ENCODE measurements at places on chromosomes 1 and 21.
A peak's percentile ranks its signal among the peaks of the same experiment; 100 is the strongest.

DNA sequence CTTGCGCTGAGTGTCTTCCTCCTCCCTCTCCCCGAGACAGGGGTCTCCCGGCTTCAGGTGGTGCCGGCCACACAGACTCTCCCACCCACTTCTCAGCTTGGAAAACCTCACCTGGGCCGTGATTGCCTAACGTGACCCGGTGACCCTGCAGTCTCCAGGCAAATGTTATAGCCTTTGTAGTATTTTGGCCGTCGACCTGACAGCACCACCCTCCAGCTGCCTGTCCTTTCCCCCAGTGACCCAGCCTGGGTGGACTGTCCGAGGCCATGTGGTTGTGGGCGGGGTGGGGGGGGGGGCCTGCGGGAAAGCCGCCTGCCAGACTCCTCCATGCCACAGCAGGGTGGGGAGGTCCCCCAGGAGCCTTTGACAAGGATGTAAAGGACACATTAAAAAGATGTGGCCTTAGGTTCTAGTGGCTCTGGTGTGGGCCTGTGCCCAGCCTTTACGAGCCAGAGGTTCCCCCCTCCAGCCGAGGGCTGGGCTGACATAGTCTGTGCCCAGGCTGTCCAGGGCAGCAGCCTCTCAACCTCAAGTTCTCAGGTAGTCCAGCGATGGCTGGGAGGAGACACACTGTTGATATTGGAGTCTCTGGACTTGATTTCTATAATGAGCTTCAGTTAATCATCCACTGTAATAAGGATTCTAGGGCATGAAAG, 8.1 kb downstream of the TOR3A start:
- DNase-seq = no peak

- peak; percentile 36 for DNase-seq
Observed at GRCh38 chr1:67838180-67838910, 5.1 kb upstream of the GNG12 start.

DNA sequence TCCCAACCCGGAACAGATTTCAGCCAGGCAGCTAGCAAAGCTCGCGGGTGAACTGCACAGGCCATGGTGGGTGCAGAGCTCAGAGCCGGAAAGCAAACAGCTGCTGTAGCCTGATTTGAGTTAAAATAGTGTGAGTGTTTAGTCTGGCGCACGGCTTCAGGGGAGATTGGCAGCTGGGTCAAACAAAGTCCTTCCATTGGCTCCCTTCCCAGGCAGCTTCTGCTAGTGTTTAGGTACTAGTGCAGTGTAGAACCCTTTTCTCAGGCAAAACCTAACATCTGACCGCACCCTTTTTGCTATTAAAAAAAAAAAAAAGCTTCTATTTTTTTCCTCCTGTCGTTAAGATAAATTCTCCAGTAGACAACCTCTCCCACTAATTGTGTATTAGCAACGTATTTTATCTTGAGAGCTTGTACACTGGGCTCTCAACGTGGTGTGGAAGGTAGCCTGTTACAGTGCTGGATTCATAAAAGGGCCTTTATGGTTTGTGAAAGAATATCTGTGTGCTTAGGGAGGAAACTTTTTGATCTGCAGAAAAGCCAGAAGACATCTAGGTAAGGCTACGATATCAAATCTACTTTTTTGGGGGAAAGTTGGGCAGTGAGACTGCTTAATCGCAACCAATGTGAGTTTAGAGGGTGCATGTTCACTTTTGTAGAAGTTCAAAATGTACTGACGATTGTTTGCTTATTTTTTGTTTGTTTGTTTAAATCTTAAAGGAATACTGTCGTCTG, 689.6 kb downstream of the USP25 start:
- DNase-seq = no peak

DNA sequence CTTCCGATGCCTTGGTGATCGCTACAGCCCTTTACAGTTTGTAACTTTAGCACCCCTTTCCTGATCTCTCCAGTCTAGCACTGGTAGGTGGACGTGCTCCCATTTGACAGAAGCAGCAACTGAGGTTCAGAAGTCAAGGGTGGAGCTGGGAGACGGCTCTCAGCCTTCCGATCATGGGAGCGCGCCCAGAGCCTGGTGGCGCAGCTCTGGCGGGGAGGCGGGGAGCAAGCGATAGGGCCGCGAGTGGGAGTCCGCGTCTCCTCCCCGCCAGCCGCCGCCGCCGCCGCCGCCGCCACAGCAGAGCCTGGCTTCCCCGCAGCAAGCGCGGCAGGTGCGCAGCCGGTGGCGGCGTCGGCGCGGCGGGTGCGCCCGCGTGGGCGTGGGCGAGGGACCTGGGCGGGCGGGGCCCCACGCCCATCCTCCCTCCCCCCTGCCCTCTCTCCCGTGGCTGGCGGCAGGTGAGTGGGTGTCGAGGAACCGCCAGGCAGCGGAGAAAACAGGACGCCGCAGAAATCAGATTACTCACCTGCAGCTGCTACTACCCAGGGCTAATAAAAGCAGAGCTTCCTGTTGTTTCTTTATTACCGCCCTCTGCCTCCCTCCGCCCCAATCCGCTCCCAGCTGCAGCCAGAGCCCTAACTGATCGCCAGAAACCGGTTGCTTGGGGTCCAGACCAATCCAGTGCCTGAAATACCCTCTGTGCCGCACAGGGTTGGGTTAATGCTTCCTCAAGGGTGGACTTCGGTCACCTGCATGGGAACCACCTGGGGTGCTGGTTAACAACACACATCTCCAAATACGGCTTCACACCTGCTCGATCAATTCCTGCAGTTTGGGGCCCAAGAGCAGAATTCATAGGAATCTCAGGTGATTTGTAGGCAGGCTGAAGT, 60.2 kb upstream of the ID3 start:
- peak; percentile 8 for DNase-seq

DNA sequence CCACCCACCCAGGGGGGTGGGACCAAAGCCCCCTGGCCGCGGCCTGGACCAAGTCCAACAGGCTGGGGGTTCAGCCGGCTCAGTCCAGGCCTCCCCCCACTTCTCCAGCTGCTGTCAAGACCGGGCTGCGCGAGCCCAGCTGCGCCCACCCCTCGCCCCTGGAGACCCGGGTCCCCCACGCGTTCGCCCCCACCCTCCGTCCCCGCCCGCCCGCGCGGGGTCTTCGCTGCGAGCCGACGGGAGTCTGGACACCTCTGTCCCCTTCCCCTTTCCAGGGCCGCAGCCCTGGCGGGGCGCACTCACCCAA, 253 bp downstream of the RAP1GAP start:
- no peak for DNase-seq

DNA sequence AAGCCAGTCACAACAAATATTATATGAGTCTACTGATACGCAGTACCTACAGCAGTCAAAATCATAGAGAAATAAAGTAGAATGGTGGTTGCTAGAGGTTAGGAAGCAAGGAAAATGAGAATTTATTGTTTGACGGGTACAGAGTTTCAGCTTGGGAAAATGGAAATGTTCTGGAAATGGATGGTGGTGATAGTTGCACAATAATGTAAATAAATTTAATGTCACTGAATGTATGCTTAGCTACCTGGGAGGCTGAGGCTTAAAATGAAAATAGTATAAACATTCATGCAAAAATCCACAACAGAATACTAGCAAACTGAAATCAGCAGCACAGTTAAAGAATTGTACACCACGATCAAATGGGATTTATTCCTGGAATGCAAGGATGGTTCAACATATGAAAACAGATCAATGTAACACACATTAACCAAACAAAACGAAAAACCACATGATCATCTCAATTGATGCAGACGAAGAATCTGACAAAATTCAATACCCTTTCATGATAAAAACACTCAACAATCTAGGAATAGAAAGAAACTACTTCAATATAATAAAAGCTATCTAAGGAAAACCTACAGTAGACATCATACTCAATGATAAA, 10.7 kb downstream of the TUT4 start:
- DNase-seq = no peak

- no peak for DNase-seq
Observed at GRCh38 chr1:43368646-43369020, 822 bp upstream of the ELOVL1 start.

DNA sequence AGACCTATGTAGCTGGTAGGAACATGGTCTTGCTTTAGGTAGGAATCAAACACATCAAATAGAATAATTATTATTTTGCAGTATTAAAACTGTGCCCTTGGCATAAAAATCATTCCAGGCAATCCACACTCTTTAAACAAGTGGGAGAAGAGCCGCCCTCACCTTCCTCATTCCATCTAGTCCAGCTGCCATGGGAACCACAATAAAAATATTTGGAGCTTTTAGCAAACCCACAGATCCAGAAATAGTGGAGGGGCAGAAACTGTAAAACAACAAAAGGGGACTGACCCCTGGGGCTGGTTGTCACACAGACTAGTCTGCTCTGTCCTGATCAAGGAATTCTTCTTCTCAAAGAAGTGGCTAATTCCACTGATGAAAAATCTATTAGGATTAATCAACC, 61.6 kb downstream of the PTPRC start:
- DNase-seq = no peak

GRCh38 chr1:58005212-58005611, 541.3 kb downstream of the OMA1 start:
- no peak for DNase-seq

- no peak for DNase-seq
Observed at GRCh38 chr1:165454091-165454610, 9.2 kb upstream of the RXRG start.

- no peak for DNase-seq
Observed at GRCh38 chr1:237875291-237875690, 15.4 kb downstream of the ZP4 start.

- no peak for DNase-seq
Observed at GRCh38 chr1:152585586-152585985, 5.3 kb upstream of the LCE3D start.

- peak; percentile 64 for DNase-seq
Observed at GRCh38 chr1:23210351-23210785, 6.9 kb downstream of the HTR1D start.

DNA sequence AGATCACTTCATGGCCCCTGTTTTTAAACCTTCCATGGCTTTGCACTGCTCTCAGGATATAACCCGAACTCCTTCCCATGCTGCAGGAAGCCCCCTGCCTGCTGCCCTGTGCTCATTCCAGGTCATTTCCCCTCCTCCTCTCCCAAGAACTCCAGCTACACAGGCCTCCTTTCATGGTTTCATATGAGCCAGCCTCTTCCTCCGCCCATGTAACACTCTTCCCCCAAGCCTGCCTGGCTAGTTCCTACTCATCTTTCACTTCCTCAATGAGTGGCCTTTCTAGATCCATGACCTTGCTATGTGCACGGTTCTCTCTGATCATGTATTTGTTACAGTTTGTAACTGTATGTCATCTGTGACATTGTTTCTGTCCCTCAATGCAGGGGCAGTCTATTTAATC, 3.1 kb upstream of the NCF2 start:
- no peak for DNase-seq
